ENCODE measurements at places on chromosomes 3 and 15. TPM values are rescaled to one million over a fixed set of nuclear protein-coding genes. Genes with fewer than 3 reads are reported as not detected.

- H3K4me1 ChIP-seq, result no peaks in the 10 kb centered on the region
- no peak overlapping the region for H3K27ac ChIP-seq
- no peak overlapping the region for H3K4me3 ChIP-seq
- peaks cover 45% of the 10 kb centered on the region for H3K27me3 ChIP-seq
Measured at GRCh38 chr3:87311309-87311708, 34.9 kb upstream of the POU1F1 start.

Gene C3orf20
- total RNA-seq, result not detected

- H3K4me1 ChIP-seq, result peaks cover 10% of the 10 kb centered on the region
- no peak for DNase-seq
- no peaks in the 10 kb centered on the region for H3K36me3 ChIP-seq
- H3K27me3 ChIP-seq, result no peaks in the 10 kb centered on the region
- H3K4me3 ChIP-seq, result no peak overlapping the region
Measured at GRCh38 chr3:58720526-58720925, 54.0 kb upstream of the FAM3D start.

Gene USP19
- total RNA-seq, result 75.7 TPM

- H3K36me3 ChIP-seq, result no peaks in the 10 kb centered on the region
- no peak overlapping the region for H3K4me3 ChIP-seq
- no peaks in the 10 kb centered on the region for H3K4me1 ChIP-seq
- H3K27ac ChIP-seq, result no peak overlapping the region
Measured at GRCh38 chr3:79255292-79255691, 512.5 kb downstream of the ROBO1 start.

- no peak overlapping the region for H3K27ac ChIP-seq
- H3K4me1 ChIP-seq, result no peaks in the 10 kb centered on the region
- no peaks in the 10 kb centered on the region for H3K36me3 ChIP-seq
- no peak overlapping the region for H3K4me3 ChIP-seq
- peaks cover 56% of the 10 kb centered on the region for H3K27me3 ChIP-seq
Measured at GRCh38 chr3:46058981-46059380, 31.7 kb upstream of the XCR1 start.

GRCh38 chr3:169755488-169755887 lies 9.4 kb downstream of the TERC start:
- no peaks in the 10 kb centered on the region for H3K36me3 ChIP-seq
- H3K4me3 ChIP-seq, result no peak overlapping the region
- no peak for DNase-seq
- H3K27ac ChIP-seq, result no peak overlapping the region

Gene HIGD2B
- total RNA-seq, result not detected

GRCh38 chr3:58681863-58682262 lies 15.3 kb upstream of the FAM3D start:
- no peaks in the 10 kb centered on the region for H3K36me3 ChIP-seq
- no peak overlapping the region for H3K4me3 ChIP-seq
- peaks cover 14% of the 10 kb centered on the region for H3K27me3 ChIP-seq
- H3K27ac ChIP-seq, result no peak overlapping the region
- no peaks in the 10 kb centered on the region for H3K4me1 ChIP-seq
- no peak for DNase-seq

- H3K27ac ChIP-seq, result no peak overlapping the region
- no peaks in the 10 kb centered on the region for H3K27me3 ChIP-seq
- H3K36me3 ChIP-seq, result no peaks in the 10 kb centered on the region
- DNase-seq, result no peak
- no peak overlapping the region for H3K4me3 ChIP-seq
Measured at GRCh38 chr3:138351916-138352550, 3.7 kb downstream of the MRAS start.

DNA sequence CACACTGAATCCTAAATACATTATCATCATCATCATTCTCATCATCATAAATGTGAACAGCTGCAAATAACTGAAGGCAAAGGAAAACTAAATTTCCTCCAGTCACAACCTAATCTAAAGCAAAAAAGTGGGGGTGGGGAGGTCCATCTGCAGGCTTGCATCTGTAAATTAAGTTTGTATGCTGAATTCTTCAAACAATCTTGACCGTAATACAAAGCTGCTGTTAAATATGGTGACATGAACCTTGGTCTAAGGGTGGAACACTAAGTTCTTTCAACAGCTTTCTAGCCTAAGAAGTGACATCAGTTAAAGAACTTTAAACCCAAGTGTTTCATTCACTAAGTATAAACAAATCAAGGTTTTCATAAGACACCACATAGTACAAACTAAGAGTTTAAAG lies 4.3 kb downstream of the LRRFIP2 start:
- peaks cover 30% of the 10 kb centered on the region for H3K4me1 ChIP-seq
- H3K27ac ChIP-seq, result peak overlapping the region; percentile 11
- no peaks in the 10 kb centered on the region for H3K27me3 ChIP-seq
- no peak for DNase-seq
- H3K4me3 ChIP-seq, result no peak overlapping the region

DNA sequence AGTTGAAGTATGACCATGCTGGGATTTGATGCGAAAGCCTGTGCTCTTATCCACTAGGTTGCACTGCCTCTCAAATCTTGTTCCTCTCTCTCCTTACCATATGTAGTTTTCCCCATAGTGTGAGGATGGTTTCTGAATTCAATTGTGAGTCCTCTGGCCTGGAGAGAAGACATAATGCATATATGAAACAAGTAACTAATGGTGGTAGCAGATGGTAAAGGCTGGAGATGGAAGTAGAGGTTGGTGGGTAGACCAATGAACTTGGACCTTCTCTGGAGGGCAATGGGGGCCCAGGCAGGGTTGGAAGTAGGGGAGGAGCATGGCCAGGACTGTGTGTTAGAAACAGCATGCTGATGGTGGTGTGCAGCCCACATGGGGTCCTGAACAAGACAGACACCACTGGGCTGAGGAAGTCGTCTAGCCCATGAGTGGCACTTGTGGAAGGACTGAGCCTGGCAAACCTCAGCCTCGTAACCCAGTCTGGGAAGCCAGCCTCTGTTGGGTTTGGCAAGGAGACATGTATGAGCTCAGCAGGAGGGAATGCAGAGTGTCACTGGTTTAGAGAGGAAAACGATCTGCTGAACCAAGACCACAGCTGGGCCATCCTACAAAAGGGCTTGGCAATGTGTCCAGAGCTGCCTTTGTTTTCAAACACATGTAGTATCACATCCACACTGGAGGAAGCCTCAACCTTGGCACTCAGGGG lies 18.5 kb upstream of the LMCD1 start:
- H3K4me3 ChIP-seq, result no peak overlapping the region
- H3K27me3 ChIP-seq, result no peaks in the 10 kb centered on the region

- H3K27ac ChIP-seq, result no peak overlapping the region
- no peaks in the 10 kb centered on the region for H3K36me3 ChIP-seq
- peaks cover 17% of the 10 kb centered on the region for H3K4me1 ChIP-seq
- H3K27me3 ChIP-seq, result peaks cover 61% of the 10 kb centered on the region
- peak overlapping the region; percentile 59 for H3K4me3 ChIP-seq
Measured at GRCh38 chr3:69541711-69542088, 155.8 kb upstream of the FRMD4B start.

DNA sequence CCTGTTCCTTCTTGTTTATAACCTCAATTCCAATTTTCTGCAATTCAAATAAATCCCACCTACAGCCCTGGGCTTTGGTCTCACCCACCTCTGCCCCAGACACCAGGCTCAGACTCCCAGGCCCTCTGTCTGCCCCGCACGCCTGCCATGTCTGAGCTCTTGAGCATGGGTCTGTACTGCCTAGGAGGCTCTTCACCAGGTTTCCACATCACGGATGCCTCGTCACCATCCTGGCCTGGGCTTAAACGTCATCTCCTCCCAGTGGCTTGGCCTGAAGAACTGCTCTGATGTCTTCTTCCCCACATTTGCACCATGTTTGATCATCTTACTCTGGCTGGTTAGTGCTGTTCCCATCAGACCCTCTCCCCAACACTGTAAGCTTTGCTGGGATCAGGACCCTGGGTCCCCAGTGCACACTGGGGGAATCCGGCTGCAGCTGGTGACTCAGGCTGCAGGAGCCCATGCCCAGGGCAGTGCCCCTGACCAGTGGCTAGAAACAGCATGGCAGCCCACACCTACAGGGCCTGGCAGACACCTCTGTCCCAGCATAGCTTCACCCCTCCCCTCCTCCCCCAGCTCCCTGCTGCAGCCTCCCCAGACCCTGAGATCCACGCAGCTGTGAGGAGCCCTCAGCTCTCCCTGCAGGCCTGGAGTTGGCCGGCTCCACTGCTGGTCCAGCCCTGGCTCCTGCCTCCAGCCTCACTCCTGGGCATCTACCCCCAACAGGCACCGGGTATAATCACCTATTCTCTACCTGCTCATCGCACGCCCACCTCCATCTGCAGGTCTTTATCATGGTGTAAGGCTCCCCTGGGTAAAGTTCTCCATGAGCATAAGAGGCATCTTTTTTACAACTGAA lies 162.8 kb upstream of the NSMCE3 start:
- H3K4me3 ChIP-seq, result no peak overlapping the region
- H3K27ac ChIP-seq, result no peak overlapping the region
- H3K27me3 ChIP-seq, result no peaks in the 10 kb centered on the region
- H3K4me1 ChIP-seq, result no peaks in the 10 kb centered on the region
- peak; percentile 72 for DNase-seq

DNA sequence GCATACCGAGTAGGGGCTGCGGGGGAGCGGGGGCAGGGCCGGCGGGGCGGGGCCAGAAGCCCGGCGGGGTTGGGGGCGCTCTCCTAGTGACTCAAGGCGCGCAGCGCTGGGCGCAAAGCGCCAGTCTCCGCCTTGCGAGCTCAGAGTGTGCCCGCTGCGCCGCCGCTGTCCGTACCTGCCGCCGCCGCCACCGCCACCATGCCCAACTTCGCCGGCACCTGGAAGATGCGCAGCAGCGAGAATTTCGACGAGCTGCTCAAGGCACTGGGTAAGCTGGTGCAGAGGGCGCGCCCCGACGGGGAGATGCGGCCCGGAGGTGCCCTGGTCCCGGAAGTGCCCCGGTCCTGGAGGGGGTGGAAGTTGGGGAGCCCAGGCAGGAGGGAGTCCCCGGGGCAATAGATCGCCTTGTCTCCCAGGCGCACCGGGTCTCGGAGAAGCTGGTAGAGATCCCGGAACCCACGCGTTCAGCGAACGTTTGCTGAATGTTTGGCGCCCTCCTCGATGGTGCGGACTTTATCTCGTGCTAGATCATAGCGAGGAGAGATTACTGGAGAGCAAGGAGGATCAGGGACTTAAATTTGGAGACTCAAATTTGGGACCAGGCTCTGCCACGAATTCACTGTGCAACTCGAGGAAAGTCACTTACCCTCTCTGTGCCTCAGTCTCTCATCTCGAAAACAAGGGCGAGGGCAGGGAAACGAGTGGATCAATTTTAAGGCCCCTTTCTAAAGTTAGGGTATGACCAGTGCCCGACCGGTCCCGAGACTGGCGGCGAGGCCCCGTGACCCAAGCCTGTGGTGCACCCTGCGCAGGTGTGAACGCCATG lies at the start of gene CRABP1:
TSS of gene CRABP1 (plus strand) at position 123 of the 826 bp plus-strand sequence. CDS start at position 199, 76 bp downstream.
- no peak within 1 kb of the TSS for H3K27ac ChIP-seq
- H3K27me3 ChIP-seq, result peaks cover 75% of the 10 kb centered on the region
- no peaks in the 10 kb centered on the region for H3K36me3 ChIP-seq
- no peak for DNase-seq
- H3K4me1 ChIP-seq, result peaks cover 8% of the 10 kb centered on the region

- no peaks in the 10 kb centered on the region for H3K36me3 ChIP-seq
- no peak overlapping the region for H3K4me3 ChIP-seq
- H3K4me1 ChIP-seq, result peaks cover 5% of the 10 kb centered on the region
- H3K27ac ChIP-seq, result no peak overlapping the region
- peaks cover 45% of the 10 kb centered on the region for H3K27me3 ChIP-seq
Measured at GRCh38 chr3:22121068-22121701, 370.2 kb upstream of the ZNF385D start.

Gene FAM3D
- total RNA-seq, result not detected

Gene TMEM158
- 15.0 TPM for total RNA-seq

DNA sequence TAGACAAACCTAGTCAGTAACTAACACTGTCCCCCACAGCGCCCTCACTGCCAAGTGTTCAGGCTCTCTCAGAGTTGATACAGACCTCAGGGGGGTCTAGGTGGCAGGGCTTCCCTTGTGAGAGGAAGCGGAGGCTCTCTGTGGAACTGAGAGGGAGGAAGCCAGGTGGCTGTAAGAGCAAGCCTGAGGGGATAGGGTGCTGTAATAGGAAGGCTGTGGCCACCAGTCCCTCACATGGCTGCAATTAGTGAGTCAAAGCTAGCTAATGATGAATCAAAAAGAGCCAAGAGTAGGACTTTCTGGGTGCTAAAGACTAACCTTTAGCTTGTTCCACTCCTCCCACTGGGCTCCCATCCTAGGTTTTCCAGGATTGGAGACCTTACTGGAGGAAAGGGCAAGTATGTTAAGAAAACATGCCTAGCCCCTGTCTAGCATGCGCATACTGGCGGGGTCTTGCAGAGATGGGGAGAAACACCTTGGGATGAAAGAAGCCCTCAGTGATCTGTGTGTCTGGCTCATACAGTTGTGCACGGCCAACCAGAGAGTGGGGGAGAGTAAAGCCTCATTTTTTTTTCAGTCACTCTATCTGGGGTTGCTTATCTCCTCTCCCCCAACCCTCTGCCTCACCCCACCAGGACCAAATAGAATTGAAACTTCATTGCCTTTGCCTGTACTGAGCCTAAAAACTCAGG lies 13.3 kb upstream of the SOX2 start:
- H3K27me3 ChIP-seq, result peaks cover 43% of the 10 kb centered on the region
- DNase-seq, result no peak
- H3K27ac ChIP-seq, result no peak overlapping the region
- H3K4me3 ChIP-seq, result no peak overlapping the region
- no peaks in the 10 kb centered on the region for H3K36me3 ChIP-seq
- peaks cover 7% of the 10 kb centered on the region for H3K4me1 ChIP-seq

- H3K27ac ChIP-seq, result no peak overlapping the region
- H3K27me3 ChIP-seq, result peaks cover 73% of the 10 kb centered on the region
- H3K4me1 ChIP-seq, result peaks cover 24% of the 10 kb centered on the region
- peaks cover 2% of the 10 kb centered on the region for H3K36me3 ChIP-seq
- no peak overlapping the region for H3K4me3 ChIP-seq
Measured at GRCh38 chr3:147372525-147373027, 33.8 kb downstream of the ZIC4 start.

DNA sequence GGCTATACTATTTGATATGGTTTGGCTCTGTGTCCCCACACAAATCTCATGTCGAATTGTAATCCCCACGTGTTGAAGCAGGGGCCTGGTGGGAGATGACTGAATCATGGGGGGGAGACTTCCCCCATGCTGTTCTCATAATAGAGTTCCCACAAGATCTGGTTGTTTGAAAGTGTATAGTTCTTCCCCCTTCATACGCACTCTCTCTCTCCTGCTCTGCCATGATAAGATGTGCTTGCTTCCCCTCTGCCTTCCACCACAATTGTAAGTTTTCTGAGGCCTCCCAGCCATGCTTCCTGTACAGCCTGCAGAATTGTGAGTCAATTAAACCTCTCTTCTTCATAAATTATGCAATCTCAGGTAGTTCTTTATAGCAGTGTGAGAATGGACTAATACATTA lies 290.1 kb upstream of the CHRM5 start:
- no peak overlapping the region for H3K27ac ChIP-seq
- H3K36me3 ChIP-seq, result no peaks in the 10 kb centered on the region
- H3K4me3 ChIP-seq, result no peak overlapping the region

Measured in osteocyte (in vitro differentiated cells).